AG10803 (cell line): ENCODE measurements at places on chromosomes 11 and 22.

GRCh38 chr22:30506507-30506968, 1.0 kb upstream of the SEC14L4 start:
- no peak for DNase-seq

- DNase-seq: no peak
These were observed 74.6 kb downstream of the CASP12 start for GRCh38 chr11:104823657-104824056.

GRCh38 chr22:17982572-17983141, 41.7 kb downstream of the MICAL3 start:
- DNase-seq: no peak

DNA sequence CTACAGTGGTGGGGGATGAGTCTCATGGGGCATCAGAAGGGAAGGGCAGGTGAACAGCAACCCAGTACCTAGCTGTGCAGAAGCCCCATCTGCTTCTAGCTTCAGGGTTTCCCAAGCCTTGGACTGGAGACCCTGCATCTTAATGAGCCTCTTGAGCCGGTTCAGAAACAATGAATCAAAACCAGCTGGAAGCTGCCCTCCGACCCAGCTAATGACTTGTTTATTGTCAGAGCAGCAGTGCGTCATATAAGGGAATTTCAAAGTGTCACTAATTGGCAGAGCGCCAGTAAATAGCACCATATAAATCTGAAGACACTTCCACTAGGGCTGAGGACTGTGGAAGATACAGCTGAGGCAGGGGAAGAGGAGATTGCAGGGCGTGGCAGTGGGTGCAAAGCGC, 57.5 kb downstream of the RPUSD4 start:
- DNase-seq: peak; percentile 74

DNA sequence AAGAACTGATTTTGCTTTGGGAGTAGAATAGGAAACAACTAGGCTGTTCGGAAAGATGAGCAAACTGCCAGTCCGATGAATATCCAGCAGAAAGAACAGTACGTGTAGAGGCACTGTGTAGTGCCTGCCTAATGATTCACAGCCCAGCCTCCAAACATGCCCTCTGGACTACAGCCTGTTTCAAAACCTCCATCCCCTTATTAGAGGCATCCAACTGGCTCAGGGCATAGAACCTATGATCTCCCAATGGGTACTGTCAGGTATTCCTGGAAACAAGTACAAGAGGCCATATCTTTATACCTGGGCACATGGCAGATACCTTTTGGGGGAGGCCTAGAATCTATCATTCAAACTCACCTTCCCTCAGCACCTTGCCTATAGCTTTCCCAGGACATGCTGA, 4.9 kb downstream of the RRP8 start:
- no peak for DNase-seq

- peak; percentile 87 for DNase-seq
These were observed 657.7 kb downstream of the OPCML start for GRCh38 chr11:132874638-132875037.

DNA sequence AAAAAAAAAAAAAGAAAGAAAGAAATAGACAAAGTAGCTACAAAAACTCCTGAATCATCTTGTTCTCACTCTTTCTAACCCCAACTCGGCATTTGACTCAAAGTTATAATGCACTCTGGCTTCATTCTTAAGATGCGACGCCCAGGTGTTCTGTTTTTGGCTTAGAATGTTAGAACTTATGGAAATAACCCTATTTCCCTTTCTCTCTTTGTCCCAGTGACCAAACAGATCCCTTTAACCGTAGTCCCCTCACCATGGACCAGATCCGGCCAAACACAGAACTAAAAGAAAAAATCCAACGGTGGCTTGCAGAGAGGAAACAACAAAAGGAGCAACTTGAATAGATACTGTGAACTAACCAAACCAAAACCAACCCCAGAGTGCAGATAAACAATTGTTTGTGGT, 5.3 kb upstream of the ATP5MG start:
- no peak for DNase-seq

DNA sequence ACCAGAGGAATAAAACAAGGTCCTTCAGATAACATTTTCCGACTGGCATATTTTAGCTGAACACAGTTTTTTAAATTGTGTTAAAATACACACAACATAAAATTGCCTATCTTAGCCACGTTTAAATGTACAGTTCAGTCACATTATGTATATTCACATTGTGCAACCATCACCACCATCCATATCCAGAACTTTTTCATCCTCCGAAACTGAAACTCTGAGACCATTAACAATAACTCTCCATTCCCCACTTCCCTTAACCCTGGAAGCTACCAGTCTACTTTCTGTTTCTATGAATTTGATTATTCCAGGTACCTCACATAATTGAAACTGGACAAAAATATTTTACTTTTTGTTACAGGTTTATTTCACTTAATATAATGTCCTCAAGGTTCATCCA, 213.3 kb downstream of the ETS1 start:
- DNase-seq: no peak

DNA sequence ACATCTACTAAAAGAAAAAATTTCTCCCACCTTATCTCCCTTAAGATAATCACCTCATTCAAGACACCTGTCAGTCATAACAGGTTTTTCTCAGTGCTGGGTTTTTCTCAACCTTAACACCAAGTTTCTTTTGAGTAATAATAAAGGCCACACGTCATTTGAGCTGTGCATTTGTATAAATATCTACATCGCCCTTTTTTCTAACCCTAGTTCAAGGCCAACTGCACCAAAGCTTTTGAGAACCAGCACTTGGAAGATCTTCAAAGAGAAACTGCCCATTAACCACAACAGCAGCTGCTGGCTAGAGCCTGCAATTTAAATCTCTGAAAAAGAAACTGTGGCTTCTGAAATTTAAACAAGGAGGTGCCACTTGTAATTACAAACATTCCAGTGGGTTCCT, 6.9 kb downstream of the CADM1 start:
- no peak for DNase-seq

DNA sequence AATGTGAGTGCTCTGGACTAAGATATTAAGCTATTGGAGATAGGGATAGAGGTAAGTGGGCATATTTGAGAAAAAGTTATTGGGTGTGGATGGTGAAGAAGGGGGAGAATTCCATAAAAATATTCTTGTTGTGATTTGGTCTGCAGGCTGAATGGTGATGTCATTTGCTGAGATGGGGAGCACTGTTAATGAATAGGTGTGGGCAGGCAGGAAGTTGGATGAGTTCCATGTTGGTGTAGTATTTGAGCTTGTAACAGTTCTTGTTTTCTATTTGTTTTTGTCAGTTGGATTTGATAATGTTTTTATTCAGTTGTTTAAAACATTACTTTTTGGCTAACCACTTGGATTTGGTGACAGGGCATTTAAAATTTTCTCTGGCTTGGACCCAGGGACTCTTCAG, 168.8 kb downstream of the C11orf87 start:
- DNase-seq: no peak

DNA sequence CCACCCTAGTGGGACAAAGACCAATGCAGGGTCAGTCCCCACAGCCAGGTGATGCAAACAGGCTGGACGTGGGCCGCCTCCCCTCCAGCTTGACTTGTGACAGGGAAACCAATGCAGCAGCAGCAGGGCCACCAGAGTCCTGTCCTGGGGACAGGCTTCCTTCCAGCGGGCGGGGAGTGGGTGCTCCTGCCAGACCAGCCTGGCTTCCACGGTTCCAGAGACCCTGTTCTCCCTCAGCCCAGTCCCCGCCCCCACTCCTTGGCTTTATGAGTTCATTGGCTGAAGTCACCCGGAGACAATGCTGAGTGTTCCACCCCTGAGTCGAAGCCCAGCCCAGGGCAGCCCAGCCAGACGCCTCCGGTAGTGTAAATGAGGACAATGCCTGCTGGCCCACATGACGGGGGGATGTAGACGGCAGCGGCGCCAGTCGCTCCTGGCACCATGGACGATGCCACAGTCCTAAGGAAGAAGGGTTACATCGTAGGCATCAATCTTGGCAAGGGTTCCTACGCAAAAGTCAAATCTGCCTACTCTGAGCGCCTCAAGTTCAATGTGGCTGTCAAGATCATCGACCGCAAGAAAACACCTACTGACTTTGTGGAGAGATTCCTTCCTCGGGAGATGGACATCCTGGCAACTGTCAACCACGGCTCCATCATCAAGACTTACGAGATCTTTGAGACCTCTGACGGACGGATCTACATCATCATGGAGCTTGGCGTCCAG, at the start of gene TSSK2:
TSSK2 (plus strand) TSS at position 350 of the 726 bp plus-strand sequence; CDS start at position 442, 92 bp downstream.
- no peak for DNase-seq

DNA sequence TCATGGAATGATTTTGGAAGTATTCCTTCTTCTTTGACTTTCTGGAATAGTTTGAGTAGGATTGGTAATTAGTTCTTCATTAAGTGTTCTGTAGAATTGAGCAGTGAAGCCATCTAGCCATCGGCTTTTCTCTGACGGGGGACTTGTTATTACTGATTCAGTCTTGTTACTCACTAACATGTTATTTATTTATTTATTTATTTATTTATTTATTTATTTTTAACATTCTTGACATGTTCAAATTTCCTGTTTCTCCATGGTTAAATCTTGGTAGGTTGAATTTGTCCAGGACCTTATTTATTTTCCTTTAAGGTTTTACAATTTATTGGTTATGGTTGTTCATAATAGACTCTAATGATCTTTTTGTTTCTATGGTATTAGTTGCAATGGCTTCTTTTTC, 15.2 kb upstream of the OR10Q1 start:
- no peak for DNase-seq

GRCh38 chr11:69746752-69747742, 28.1 kb downstream of the FGF4 start:
- DNase-seq: no peak

DNA sequence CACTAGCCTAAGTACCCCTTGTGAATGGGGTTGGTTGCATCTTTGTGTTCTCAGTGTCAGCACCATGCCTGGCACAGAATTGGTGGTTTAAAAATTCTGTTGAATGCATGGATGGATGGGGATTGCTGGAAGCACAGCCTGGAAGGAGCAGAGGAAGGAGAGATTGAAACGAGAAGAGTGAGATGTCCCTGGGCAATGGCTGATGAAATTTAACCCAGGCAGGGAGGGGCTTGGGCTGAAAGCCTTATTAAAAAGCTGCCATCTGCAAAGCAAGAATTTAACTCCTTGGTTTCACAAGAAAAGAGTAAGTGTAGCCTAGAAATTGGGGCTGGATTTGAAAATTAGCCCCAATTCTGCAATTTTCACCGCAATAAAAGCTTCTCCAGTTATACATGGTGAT, 126.7 kb downstream of the TEAD1 start:
- no peak for DNase-seq

DNA sequence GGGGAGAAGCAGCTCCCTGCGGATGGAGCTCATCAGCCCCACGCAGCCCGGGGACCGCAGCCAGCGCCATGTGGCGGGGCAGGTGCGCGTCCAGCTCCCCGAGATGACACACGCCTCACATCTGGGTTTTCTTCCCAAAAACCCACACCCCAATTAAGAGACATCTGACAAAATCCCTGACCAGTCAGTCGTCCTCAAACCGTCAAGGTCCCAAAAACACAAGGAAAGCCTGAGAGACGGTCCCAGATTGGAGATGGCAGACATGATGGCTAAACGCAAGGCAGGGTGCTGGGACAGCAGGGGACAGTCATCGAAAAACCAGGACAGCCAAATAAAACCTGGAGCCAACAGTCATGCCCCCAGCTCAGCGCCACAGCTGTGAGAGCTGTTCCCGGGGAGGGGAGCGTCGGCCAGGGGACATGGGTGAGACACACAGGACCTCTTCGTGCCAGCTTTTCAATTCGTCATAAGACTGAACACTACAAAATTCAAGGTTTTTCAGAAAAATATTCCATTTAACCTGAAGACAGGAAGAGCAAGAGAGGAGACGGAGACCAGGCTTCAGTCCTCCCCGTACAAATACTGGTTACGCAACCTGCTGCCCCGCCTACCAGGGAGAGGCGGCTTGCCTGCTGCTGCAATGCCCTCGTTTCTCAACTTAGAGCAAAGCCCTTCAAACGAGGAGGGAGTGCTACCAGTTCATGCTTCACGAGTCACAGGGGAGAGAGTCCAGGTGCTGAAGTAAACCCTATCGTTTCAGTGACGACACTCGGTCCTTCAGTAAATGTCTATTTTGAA, 10.5 kb downstream of the TOLLIP start:
- DNase-seq: peak; percentile 81

DNA sequence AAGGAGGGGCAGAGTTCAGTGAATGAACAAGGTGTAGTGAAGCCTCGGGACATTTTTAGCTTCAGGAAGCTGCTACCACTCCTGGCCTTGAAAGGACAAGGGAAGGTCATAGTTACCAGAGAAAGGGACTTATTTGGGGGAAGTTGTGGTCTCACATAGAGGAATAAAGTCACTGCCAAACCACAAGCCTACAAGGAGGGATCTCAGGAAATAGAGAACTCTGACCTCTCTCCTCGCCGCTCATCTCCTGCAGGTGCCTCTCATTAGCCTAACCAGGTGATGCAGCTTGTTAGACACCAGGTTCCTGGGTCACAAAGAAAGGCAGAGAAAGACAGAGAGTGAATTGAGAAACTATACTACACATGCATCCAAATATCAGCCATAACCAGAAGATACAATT, 14.3 kb upstream of the TOLLIP start:
- no peak for DNase-seq

GRCh38 chr11:102426570-102426969, 26.0 kb downstream of the TMEM123 start:
- no peak for DNase-seq

DNA sequence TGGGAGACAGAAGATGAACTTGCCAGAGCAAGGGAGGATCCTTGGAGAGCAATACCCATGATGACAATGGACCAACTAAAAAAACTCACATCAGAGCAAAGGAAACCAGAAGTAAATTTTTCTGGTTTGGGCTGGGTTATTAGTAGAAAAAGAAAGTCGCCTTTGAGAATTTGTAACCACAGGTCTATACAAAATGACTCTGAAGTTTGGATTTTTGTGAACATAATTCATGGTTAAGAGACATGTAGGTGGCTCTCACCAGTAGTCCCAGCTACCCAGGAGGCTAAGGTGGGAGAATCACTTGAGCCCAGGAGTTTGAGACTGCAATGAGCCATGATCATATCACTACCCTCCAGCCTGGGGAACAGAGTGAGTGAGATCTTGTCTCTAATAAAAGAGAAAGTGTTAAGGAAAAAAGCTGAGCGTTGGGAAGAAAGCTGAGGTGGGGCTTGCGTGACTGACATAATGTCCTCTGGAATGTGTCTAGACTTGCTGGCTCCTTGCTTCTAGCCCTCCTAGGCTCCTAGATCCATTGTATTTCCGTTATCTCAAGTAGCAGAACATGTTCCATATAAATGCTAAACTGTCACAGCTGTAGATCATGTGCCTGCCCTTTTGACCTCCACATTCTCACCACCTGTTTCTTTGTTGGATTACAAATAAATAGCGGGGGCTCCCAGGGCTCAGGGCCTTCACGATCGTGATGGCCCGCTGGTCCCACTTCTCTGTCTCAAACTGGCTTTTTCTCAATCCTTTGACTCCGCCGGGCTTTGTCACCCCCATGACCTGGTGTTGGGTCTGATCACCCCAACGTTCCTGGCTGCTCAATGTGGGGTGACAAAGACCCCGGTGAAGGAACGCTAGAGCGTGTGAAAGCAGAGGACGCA, 56.2 kb upstream of the SC5D start:
- peak; percentile 53 for DNase-seq

- DNase-seq: no peak
These were observed 31.2 kb upstream of the RASL10A start for GRCh38 chr22:29346659-29347058.
